Iris pigment epithelial cell (primary cell): ENCODE measurements at places on chromosomes 12 and 14.

DNA sequence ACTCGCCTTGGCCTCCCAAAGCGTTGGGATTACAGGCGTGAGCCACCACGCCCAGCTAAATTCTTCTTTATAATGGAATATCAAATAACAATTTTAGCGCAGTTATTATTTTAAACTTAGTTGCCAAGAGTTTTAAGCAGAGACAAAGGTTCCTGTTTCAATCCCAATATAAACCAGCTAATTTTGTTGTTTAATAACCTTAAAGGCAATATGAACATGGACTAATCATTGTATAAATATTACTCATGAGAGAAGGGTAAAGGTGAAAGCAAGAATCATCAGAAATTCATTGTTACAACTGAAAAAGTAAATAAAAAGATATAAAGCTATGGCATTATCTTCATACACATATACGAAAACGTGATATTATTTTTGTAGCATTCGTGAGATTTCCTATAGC lies 8.2 kb downstream of the DTD2 start:
- no peak for DNase-seq

GRCh38 chr12:115763982-115764621 lies 513.4 kb downstream of the MED13L start:
- DNase-seq: no peak

DNA sequence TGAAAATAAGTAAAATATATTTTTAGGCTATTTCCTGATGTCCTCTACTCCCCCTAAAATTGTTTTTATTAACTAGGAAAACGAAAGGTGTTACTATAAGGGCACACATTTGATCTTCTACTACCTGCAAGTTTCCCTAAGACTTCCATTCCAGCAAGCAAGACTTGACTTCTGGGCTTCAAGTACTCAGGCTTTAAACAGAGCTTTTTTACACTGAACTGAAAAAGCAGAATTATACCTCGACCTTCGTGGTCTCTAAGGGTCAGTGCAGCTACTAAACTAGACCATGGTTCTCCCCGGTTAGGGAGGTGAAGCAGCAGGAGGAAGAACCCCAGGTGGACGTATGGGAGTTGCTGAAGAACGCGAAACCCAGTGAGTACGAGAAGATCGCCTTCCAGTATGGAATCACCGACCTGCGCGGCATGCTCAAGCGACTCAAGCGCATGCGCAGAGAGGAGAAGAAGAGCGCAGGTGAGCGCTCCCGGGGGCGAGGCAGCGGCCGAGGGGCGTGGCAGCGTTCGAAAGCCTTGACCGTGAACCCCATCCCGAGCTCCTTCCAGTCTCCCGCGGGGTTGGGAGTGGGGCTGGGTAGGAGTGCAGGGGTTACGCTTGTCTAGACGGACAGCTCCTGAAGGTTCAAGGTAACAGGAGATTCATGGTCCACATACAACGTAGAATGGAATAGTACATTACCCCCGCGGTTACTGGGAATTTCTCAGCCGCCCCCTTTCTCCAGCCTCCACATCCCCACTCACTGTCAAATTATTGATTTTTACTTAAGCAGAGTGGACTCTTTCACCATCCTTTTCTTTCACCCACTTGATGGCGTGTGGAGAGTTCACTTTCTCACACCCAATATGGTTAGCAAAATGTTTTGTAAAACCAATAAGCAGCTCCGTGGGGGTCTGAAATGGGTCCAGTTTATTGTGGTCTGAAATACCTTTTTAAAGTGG lies 47.6 kb downstream of the MYBPC1 start:
- no peak for DNase-seq

DNA sequence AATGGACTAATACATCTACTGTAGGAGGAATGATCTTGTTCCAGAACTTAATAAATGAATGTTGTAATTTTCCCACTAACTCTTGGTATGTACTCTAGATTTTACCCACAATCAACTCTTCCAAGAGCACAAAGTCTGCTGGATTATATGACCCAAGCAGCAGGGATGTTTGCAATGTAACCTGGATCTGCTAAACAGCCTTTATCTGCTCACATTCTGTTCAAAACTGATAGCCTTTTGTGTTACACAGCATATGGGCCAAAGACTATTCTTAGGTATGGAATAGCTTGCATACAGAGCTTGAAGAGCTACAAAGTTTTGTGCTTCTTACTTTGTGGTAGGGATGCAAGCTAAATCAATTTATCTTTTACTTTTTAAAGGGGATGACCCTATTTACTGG lies 213.7 kb upstream of the DCN start:
- DNase-seq: no peak

- no peak for DNase-seq
Measured at GRCh38 chr12:67572492-67572891, 76.1 kb upstream of the DYRK2 start.
